Effector CD4-positive, alpha-beta T cell (primary cell): ENCODE measurements at places on chromosomes 16 and 17.

DNA sequence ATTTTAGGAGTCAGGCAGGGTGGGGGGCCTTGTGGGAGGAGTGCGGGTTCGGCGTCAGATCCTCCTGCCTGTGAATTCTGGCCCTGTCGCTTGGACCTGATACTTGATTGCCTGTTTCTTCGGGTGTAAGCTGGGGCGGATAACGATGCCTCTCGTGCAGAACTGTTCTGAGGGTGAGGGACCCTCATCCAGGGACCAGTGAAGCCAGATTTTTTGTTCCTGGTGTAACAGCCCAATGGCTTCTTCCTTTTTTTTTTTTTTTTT lies 1.3 kb downstream of the TBCD start:
- no peak for DNase-seq

GRCh38 chr17:55160501-55160900 lies 104.3 kb upstream of the HLF start:
- DNase-seq = no peak

DNA sequence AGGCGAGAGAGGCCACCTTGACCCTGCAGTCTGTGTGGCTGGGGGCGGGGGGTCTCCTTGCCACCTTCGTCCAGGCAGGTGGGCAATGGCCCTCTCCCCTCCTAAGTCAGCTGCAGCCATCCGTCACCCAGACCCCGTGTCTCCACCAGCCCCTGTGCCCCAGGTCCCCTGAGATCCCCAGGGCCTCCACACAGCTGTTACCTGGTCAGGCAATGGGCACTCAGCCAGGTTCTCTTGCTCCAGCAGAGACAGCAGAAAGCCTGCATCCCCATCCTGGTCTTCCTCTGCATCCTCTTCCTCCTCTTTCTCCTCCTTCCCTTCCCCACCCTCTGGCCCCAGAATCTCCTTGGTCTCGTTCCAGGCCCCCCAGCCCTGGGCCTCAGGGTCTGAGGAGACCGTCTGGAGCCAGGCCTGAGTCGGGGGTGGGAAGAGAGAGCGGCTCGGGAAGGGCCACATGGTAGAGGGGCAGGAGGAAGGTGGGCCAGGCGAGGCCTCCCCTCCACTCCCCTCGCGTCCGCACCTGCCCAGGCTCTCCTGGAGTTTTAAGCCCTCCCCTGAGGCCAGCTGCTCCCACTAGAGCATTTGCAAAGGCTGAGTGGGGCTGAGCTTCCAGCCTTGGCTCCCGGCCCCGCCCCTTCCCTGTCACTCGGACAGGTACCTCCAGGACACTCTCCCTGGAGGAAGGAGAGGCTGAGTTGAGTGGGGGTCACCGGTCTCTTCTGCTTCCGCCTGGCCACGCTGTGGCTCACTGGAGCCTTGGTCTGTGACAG lies at the start of gene PABPN1L:
TSS of gene PABPN1L (minus strand) at position 510 of the 770 bp plus-strand sequence. CDS start at position 456, 54 bp downstream.
- DNase-seq = no peak

GRCh38 chr17:14622615-14623101 lies 321.8 kb downstream of the HS3ST3B1 start:
- DNase-seq = no peak

DNA sequence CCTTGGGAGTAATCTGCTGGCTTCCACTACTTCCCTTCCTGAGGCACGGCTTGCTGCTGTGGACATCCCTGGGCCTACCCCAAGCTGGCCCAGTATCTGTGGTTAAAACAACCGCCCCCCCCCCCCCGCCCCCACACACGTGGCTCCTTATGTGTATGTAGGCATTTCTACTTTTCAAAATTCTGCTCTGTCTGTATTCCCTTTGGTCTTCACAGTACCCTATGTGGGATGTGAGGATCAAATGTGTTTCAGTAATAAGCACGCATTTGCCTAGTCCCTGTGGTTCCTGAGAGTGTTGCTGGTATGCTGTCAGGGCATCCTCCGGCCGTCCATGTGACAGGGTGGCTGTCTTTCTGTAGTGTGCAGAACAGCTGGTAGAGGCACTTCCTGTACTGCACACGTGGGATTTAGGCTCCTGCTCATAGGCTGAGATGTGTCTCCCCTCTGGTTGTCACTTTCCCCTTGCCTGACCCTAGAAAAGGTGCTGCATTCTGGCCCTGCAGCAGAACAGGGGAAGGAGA lies 2.2 kb downstream of the NT5M start:
- DNase-seq = peak; percentile 31

DNA sequence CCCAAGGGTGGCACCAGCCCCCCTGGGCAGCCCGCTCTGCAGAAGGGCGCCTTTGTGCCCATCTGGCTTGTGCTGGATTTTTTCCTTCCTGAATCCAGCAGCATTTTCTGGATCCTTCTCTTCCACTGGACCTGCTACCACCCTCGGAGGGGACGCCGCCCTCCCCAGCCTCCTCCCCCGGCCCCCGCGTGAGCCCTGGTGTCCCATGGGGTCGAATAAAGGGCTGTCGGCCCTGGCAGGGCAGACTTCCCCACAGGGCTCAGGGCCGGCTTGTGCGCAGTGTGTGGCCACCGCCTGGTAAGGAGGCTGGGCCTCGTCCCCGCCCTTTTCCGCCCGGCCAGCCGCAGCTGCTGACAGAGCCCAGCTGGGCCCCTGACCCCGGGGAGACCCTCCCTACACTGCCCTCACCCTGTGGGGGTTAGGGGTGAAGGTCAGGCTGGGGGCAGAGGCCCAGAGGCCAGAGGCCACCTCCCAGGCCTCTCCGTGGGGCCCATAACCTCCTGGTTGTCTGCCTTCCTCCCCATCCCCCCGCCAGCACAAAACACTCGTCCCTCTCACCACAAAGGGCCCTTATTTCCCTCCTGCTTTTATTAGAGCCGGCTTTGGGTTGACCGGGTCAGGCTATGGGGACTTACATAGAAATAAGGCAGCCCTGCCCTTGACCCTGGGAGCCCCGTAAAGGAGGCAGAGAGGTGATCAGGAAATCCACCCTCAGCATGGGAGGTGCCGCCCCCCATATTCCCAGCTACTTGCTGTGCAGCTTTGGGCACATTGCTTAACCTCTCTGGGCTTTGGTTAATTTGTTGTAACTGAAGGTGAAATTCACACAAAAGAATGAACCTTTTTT lies 179.3 kb upstream of the CIBAR2 start:
- no peak for DNase-seq

- DNase-seq = no peak
Measured at GRCh38 chr16:30927789-30928378, 4.5 kb downstream of the FBXL19 start.

GRCh38 chr17:82789051-82789592 lies 37.3 kb downstream of the TBCD start:
- no peak for DNase-seq

- DNase-seq = no peak
Measured at GRCh38 chr16:25481636-25482035, 210.1 kb upstream of the HS3ST4 start.

DNA sequence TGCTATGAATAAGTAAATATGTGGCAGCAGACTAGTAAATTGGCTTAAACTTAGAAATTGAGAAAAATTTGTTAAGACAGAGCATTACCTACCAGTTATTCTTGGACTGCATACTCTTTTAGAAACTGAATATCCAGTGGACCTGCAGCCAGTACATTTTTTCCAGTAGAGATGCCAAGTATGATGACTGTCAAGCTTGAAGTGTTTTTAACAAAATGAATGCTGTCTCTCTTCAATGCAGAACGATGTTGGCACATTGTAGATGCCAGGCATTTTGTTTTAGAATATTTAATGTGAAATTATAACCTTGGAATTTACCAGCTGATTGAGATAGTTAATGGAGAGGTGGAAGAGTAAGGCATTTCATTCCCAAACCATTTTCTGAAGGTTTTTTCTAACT lies 52.5 kb downstream of the NFAT5 start:
- DNase-seq = no peak

- DNase-seq = no peak
Measured at GRCh38 chr17:57490890-57491289, 234.6 kb downstream of the MSI2 start.

GRCh38 chr17:31281061-31281460 lies 16.0 kb downstream of the OMG start:
- no peak for DNase-seq

DNA sequence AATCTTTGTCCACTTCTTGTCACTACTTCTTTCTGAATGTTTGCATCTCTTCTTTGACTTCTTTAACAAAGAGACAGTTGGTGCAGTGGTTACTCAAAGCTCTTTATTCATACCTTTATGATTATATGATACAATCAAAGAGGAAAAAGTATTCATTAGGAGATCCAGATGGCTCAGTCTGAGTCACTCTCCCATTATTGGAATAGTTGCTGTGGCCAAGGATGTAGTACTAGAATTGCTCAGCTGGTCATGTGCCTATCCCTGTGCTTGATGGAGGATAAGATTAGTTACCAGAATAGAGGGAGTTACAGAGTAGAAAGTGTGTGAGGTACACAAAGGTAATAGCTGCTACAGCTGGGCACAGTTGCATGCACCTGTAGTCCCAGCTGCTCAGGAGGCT lies 18.3 kb downstream of the BCAS3 start:
- no peak for DNase-seq

GRCh38 chr17:15490634-15491261 lies 23.3 kb upstream of the CDRT4 start:
- DNase-seq = no peak

DNA sequence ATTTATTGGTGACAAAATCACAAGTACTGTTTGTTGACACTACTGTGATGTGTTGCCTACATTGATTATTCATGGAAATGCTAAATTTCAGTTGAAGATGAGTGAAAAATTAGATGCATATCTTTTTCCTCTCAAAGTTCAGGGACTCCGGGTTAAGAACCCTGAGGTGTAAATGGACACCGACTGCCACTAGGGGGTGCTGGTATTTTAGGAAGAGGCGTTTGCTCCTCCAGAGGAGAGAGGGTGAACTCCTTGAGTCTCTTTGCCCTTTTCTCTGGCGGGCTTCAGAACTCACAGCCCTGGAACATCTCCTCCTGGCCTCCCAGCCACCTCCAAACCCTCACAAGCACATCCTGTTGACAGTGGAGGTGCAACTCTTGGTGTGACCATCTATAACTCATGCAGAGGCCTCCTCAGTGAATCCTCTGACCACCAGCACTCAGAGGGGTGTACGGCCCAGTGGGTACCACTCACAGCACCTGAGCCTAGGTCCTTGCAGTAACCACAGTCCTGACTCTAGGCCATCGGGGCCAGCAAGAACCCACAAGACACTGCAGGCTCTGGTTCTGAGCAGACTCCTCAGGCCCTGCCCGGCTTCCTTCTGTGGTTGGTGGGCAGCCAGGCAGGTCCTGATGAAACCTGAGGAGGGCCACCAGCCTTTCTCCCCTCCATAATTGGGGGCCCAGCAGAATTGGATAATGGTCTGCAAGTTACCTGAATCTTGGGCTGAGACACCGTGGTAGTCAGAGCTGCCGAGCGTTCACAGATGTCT lies 26.2 kb upstream of the PIK3R5 start:
- peak; percentile 58 for DNase-seq

DNA sequence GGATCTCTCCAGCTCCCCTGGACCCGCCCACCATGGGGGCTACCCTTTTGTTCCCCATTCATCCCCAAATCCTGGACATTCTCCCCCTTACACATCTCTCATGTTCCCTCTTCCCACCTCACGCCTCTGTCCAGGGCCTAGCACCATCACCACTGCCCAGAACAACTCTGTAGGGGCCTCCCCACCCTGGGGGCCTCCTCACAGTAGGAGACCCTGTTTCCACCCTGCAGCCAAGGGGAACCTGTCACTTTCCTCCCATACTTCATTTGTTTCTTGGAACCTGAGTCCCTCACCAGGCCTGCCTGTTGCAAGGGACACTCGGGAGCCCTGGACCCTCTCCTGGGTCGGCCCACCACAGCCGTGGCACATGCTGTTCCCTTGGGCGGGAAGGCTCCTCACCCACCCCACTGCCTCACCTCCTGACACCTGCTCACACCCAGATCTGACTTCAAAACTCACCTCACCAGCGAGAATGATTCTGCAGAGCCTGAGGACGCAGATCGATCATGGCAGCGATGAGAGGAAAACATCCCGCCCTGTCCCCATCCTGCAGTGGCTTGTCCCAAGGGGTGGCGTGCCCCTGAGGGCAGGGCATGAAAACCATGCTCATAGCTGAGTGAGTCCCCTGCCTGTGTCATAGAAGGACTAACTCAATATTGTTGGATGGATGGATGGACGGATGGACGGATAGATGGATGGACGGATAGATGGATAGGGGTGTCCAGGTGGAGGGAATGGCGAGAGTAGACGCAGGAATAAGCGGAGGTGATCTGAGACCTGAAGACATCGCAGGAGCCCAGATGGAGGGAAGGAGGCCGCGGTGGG lies 6.8 kb upstream of the RASD1 start:
- no peak for DNase-seq

GRCh38 chr17:59914274-59914854 lies 21.4 kb downstream of the RPS6KB1 start:
- DNase-seq = no peak

DNA sequence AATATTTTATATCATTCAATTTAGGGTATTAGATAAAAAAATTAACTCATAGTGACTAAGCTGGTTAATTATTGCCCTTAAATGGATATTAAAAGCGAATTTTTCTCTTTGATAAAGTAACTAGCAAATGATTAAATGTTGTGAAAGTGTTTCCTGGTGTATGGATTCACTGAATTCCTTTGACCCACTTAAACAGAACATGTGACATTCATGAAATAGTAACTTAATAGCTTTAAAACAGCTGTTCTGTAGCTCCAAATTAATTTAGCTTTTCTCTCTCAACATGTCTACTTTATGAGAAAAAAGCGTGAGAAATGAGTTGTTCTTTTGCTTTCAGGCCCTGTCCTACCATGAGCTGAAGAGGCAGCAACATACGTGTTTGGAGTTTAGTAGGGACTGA lies 36.4 kb upstream of the APPBP2 start:
- no peak for DNase-seq

DNA sequence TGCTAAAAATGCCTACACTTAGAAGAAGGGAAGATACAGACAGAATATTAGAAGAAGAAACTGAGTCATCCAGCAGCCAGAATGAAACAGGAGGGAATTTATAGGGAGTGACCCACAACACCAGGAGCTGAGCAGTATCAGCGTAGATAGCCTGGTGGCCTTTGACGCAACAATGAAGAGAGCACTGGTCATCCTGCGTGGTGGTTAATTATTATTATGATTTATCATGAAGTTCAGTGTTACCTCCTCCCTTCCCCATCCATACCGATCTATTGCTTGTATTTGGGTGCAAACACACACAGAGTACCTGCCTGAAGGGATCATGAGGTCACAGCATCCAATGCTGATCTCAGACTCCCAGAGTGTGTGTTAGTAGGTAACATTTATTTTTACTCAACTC lies 38.5 kb downstream of the ERCC4 start:
- DNase-seq = no peak

- DNase-seq = no peak
Measured at GRCh38 chr16:88068476-88069396, 117.5 kb downstream of the BANP start.
